ENCODE measurements at places on chromosomes 11 and 22. TPM values are rescaled to one million over a fixed set of nuclear protein-coding genes. Genes with fewer than 3 reads are reported as not detected.

Gene DTX4
- 25.9 TPM for total RNA-seq

DNA sequence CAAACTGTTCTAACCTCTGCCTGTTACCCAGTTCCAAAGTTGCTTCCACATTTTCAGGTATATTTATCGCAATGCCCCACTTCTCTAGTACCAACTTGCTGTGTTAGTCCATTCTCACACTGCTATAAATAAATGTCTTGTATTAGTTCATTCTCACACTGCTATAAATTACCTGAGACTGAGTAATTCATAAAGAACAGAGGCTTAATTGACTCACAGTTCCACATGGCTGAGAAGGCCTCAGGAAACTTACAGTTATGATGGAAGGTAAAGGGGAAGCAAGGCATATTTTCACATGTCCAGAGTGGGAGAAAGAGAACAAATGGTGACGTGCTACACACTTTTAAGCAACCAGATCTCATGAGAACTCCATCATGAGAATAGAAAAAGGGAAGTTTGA is 130.4 kb upstream of the C11orf87 start:
- no peak for DNase-seq

DNA sequence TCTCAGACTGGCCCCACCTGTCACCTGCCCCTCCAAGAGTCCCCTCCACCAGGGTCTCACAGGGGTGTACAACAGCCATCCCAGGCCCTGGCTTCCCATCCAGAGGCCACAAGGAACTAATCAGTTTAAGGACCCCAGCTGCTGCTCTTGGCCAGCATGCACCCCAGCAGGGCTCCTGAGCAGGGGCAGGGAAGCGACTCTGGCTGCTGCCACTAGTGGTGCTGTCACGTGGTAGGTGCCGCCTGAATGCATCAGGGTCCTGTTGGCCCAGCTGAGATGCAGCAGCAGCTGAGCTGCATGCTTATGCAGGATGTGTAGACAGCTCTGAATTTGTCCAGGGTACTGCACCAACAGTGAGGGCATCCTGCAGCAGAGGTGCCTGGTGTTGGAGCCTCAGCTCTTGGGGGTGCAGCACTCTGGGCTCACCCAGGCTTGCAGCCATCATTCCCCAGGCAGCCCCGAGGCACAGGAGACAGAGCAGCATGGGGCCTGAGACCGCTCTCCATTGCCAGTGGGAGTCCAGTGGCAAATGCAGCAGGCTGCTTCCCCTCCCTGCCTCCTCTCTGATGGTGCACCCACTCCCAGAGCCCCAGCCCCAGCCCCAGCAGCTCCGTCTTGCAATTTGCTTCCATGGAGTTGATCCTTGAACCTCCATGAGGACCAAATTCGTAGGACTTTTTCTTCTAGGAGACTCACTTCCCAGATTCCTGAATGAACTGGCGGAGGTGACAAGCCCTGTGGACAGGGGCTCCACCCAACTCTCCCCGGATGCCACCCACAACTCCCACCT is 98.7 kb downstream of the MPPED1 start:
- no peak for DNase-seq

Gene IGSF22
- total RNA-seq: not detected

DNA sequence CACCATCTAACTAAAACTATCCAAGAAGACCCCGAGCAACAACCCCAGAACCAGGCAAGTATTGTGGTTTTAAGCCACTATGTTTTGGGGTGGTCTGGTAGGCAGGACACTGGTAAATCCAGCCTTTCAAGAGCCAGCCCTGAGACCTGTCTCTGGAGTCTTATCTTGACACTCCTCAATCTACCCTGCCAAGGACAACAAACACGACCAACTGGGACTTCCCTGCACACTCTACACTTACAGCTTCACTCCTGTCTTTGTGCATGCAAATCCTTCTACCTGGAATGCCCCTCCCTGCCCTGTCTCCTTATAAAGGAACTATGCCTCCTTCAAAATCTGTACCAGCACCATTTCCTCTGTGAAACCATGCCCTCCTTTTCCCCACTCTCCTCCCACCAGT is 107.3 kb downstream of the RPL27A start:
- no peak for DNase-seq

Gene NUDT8
- 13.8 TPM for total RNA-seq

DNA sequence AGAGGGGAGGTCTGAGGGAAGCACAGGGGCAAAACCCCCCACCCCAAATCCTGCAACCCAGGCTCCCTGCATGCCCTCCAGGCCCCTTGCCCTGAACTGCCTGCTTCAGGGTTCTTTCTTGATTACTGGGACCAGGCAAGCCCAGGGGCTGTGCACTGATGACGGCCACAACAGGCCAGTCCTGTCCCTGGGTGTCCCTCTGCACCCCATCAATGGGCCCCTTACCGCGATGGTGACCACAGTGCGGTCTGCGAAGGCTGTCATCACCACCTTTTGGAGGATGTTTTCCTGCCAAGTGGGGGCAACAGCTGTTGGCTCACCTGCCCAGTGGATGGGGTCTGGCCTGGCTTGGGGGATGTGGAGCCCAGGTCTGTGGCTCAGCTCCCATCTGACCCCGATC is 5.0 kb upstream of the KCNJ11 start:
- DNase-seq: no peak

- no peak for DNase-seq
Measured at GRCh38 chr11:93145390-93145915, 52.3 kb downstream of the SLC36A4 start.

DNA sequence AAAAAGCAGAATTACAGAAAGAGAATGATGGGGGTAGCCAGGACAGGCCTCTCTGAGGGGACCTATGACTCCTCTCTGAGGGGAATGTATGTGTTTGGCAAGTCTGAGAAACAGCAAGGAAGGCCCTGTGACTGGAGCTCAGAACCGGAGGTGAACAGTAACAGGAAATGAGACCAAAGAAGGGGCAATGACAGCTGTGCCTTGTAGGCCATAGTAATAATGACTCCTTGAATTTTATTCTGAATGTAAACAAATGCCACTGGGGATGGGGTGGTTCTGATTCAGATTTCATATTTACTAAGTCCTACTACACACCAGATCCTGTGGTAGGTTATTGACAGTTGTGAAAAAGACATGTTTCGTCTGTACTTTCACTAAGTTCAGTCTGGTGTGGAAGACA is 52.8 kb upstream of the APOA1 start:
- DNase-seq: no peak

GRCh38 chr11:75505916-75506692 is 19.6 kb downstream of the GDPD5 start:
- DNase-seq: no peak

Gene ACR
- 0.84 TPM for total RNA-seq

DNA sequence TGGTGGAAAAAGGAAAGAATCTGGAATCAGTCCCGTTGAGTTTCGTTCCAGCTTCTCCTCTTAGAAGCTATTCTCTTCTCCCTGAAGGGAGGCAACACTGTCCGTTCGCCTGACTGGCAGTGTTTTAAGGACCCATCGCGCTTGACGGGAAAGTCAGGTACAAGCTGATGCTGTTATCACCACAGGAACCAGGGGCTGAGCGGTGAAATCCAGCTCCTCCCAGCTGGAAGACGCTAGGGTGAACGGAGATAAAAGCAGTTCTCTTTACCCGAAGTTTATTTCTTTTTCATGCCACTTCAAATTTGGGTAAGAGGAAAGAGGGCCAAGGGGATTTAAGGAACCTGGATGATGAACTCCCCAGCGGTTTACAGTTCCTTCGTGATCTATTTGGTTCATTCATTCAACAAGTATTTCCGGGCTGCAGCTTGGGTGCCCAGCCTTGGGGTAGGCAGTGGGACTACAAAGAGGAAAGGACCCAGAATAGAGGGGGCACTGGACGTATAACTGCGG is 551 bp upstream of the DEUP1 start:
- DNase-seq: no peak

Gene APOL5
- not detected for total RNA-seq

Gene MS4A6E
- total RNA-seq: not detected

Gene OR5A1
- total RNA-seq: not detected

Measured in right lobe of liver (tissue), 6 donors.